ENCODE measurements at places on chromosomes 6 and 20.

- no peak for DNase-seq
These were observed 8.2 kb downstream of the PPP1R14C start for GRCh38 chr6:150150821-150151646.

GRCh38 chr20:20212675-20213096 lies 155.2 kb upstream of the INSM1 start:
- no peak for DNase-seq

DNA sequence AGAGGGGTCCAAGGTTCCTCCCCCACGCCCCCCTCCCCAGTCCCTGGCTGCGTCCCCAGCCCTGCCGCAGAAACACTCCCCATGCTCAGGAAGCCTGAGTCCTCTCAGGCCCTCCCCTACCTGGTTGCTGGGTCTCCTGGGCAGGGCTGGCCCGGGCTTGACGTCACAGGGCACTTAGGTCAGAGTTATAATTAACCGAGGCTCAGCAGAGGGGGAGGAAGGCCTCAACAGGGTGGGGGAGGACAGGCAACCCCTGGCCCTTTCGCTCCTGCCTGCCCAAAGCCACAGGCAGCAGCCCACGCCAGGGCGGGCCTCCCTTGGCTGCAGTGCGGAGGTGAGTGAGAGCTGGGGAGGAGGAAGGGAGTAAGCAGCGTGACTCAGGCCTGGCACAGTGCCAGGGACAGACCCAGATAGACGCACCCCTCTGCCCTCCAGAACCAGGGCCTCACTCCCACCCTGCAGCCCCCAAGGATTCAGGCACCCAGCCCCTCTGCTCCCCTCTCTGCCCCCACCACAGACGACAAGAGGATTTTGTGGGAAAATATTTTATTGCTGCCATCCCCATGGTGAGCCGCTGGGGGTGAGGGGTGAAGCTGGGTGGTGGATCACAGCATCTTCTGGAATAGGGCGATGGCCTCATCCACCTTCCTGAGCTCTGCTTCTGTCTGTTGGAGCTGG lies at the start of gene VWA7:
Gene VWA7 (minus strand): TSS at position 340 of the 678 bp plus-strand sequence. CDS start 549 bp downstream, outside the sequence.
- DNase-seq: peak; percentile 70

- no peak for DNase-seq
These were observed 90.7 kb downstream of the SNAP25 start for GRCh38 chr20:10309326-10309725.

DNA sequence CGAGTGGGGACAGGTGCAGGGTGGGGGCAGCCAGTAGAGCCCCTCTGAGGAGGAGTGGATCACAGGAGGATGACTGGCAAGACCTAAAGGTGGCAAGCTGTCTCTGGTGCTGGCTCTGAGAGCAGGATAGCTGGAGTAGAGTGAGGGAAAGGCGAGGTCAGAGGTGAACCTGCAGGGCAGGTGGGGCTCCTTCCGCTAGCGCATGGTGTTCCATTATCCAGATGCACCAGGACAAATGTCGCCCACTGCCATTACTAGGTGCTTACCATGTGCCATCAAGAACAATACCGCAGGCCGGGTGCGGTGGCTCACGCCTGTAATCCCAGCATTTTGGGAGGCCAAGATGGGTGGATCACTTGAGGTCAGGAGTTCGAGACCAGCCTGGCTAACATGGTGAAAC lies 18.3 kb upstream of the FAM110A start:
- no peak for DNase-seq

GRCh38 chr6:166514196-166514595 lies 72.3 kb downstream of the RAMACL start:
- DNase-seq: no peak

DNA sequence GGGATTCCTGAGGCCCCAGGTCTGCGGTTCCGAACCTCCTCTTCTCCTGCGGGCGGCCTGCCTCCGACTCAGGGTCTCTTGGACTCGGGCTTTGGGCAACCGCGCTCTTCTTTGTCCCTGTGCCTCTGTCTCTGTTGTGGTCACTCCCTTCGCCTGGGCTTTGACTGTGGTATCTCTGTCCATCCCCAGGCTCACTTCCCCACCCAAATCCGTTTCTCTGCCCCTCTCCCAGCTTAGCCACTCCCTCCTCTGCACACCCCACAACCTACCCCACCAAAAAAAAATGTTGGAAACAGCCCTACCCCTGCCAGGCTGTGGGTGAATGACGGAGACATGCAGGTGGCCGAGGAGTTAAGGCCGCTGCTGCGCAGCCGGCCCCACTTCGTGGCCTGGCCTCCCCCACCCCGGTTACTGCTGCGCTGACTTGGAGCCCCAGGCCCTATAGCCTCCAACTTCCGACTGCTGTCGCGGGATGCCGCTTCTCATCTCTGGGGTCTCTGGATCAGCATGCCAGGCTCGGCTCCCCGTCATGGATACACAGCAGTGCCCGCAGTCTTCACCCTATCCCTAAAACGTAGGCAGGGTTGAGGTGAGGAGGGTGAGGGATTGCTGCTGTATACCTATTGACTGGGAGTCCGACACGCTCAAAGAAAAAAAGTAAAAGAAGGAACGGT lies 2.7 kb upstream of the MAFB start:
- DNase-seq: no peak

DNA sequence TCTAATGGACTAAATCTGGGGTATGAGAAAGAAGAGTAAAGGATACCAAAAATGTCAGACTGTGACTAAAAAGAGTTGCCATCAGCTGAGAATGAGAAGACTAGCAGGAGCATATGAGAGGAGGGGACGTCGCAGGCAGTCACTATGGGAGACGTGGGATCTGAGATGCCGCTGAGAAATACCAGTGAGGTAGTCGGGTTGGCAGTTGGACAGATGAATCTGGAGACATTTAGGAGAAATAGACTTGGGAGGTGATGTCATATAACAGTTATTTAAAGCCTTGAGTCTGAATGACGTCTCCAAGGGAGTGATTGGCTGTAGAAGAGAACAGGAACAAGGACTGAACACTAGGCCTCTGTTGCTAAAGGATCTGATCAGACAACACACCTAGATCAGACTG lies 51.5 kb upstream of the TRIM26 start:
- no peak for DNase-seq

GRCh38 chr6:99901596-99902384 lies 92.2 kb downstream of the MCHR2 start:
- DNase-seq: no peak

DNA sequence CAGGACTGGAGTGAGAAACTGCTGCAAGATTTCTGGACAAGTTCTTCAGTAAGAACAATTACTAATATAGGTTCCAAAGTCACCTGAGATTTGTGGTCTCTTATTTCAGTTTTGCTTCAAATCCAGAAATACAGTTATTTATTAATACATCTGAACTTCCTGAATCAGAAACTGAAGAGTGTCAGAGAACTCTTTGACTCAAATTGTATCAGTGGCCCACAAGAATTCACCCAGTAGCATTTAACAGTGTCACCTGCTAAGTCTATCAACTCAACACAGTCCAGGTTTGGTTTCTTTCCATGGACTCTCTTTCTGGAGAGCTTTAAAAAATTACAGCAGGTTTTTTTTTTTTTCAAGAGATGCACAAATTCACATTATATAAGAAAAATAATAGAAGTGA lies 18.8 kb upstream of the NHSL1 start:
- no peak for DNase-seq

DNA sequence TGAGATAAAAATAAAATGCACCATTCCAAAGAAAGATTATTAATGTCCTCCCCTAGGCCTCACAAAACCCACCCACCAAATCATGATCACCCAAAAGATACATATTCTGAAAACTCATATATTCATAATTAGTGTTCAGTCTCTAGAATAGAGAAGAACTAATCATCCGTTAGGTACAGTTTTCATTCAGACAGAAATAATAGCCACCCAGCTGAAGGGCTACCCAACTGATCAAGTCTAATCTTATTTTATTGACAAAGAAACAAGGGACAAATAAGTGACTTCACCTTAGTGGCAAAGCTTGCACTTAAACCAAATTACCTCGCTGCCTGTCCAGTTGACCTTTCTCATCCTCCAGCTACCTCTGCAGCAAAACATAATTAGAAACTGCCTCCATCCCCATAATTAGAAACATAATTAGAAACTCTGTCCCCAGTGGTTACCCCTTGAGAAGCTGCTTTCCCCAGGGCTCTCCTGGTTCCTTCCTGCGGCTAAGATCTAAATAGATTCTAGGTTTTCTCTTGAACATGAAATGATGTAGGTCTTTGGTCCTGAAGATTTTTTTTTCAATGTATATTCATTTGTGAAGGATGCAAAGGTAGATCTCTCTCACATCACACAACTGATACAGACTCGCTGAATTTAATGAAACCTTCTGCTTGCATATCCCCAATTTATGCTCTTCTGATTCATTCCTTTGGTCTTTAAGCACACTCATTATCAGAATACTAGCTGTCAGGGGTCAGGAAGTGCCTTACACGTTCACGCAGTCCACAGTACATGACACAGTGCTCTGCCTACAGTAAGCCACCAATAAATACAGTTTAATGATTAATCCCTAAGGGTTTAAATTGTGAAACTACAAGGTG lies 46.3 kb downstream of the HBS1L start:
- DNase-seq: no peak

- DNase-seq: no peak
These were observed 205.0 kb downstream of the ARID1B start for GRCh38 chr6:156982168-156982567.

DNA sequence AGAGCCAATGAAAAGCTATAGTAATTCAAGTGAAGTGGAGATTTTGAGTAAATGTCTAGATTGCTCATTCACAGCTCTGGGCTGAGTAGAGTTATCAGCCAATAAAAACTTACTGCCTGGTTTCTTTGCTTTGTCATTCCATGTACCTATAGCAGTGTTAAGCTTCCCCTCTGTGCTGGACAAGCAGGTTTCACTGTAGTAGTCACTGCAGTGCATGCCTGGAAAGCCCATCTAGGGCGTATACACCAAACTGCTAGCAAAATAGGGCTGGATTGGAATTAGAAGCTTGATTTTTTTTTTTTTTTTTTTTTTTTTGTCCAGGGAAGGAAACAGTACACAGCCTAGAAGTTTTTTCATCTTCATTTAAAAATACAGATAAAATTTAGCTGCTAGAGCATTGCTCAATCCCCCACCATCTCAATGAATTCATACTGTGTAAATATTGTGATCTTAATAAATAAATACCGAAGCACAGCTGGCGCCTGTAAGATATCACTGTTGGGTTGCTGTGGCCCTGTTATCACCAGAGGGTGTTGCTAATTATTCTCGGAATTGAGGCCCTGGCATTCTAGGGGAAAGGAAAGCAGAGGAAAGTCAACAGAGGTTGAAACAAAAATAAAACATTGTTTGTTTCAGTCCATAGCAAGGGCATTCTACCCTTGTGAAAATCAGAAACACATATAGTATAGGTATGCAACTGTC lies 968.5 kb upstream of the GJE1 start:
- no peak for DNase-seq

Data from stimulated activated CD4-positive, alpha-beta T cell treated with anti-CD3 and anti-CD28 coated beads, TNF-alpha, amount 100 ng/mL, for 1 hour (primary cell).